ENCODE measurements at places on chromosomes 7 and 10.

GRCh38 chr7:150339409-150339809 is 2.0 kb downstream of the RARRES2 start:
- peak; percentile 43 for DNase-seq

DNA sequence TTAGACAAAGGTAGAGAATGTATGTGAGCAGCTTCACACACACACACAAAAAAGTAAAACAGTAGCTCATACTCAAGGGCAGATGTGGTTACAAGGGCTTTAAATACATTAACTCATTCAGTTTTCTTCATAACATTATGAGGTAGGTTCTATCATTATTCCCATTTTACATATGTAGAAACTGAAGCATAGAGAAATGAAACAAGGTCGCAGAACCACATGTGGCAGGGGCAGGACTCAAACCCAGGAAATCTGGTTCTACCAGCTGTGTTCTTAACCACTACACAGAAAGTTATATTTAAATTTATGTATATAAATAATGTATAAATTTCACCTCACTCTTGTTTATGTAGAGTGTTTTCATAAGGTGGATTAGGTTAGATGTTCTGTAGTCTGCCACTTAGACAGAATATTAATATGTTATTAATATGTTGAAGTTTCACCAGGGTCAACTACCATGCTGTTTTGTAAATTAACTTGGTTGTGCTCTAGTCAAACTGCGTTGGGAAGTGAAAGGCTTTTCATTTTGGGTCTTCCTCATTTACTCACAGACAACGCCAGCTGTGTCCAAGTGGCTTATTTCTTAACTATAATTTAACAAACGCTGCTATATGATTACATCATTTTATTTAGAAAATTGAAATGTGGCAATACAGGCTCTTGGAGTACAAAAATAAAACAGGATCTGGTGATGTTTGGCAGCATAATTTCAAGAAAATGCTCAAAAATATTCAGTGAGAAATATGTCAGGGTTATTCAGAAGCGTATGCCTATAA is 138.4 kb downstream of the MDFIC start:
- DNase-seq = peak; percentile 53

- DNase-seq = no peak
Measured at GRCh38 chr7:621572-622285, 102.1 kb upstream of the PDGFA start.

DNA sequence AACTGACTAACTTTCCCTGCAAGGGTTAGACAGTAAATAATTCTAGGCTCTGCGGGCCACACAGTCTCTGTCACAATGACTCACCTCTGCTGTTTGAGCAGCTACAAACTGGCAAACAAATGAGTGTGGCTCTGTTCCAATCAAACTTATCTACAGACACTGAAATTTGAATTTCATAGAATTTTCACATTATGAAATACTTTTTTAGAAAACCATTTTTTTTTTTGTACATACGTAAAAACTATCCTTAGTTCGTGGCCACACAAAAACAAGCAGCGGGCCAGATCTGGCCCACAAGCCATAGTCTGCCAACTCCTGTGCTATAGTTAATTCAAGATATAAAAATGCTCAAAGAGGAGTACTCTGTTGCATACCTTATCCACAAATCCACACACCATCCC is 32.6 kb downstream of the PIP4K2A start:
- DNase-seq = peak; percentile 90

DNA sequence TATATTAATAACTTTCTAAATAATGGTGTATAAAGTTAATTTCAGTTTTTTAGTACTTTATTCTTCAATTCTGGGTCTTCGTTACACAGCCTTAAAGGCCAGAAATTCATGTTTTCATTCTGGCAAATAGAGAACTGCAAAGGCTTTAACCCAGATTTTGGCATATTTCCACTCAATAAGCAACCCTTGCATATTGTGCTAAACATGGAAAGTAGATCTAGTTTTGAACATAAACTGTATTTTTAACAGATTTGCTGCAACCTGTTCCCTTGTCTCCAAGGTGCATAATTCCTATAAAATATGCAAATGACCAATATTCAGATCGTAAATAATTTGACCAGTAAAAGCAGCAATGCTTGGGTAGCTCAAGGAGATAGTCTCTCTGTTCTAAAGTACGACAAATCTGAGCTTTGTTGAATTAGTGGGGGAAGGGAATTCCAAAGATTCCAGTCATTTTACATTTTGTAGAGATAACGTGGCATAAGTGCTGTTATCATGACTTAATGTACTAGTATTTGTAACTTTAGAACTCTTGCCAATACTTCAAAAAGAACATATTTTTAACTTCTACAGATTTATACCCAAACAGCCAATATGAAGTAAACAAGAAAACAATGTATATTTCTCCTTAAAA is 46.4 kb upstream of the RSBN1L start:
- DNase-seq = no peak

- DNase-seq = no peak
Measured at GRCh38 chr10:36669615-36670352, 455.6 kb upstream of the ANKRD30A start.

GRCh38 chr7:21550821-21551531 is 8.1 kb downstream of the DNAH11 start:
- no peak for DNase-seq

DNA sequence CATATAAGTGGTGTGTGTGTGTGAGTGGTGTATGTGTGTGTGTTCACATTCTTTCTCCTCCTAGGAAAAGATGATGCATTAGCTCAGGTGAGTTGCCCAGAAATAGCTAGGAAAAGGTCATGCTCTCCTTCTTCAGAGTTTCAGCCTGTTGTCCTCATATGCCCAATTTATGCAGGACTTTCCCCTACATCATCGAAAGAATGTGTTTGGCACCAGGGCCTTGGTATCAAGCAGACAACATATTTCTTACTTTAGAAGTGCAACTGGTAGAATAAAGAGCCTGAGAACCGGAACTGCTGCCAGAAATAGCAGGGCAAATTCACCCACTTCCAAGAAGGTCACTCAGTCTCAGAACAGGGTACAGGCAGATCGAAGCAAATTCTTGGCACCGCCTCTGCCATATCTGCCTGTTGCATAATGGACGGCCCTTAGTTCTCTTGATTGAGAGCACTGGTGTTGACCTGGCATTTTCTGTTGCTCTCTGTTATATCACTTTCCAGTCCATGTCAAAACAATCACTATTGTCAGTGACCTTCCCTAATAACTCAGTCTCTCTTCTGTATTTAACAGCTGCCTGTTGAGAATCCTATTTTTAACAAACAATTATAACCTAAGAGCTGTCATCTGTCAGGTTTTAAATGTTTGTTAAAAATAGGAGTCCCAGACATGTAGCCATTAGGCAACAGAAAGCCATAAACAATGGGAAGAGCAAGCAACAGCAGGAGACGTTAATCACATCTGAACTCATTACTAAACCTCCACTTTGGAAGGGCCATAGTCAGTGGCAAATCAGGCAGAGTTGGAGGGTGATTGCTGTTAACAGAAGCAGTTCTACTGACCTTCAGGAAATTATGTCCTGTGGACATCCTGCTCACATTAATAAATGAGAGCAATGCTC is 20.7 kb downstream of the ADRB1 start:
- DNase-seq = no peak
